ENCODE measurements at places on chromosomes 12 and 14.

GRCh38 chr14:55756557-55756956 lies 176.6 kb downstream of the KTN1 start:
- DNase-seq = no peak

- DNase-seq = no peak
Measured at GRCh38 chr12:106073179-106073578, 65.6 kb downstream of the NUAK1 start.

- DNase-seq = no peak
Measured at GRCh38 chr12:72692338-72692737, 420.2 kb downstream of the TRHDE start.

GRCh38 chr12:5026342-5026938 lies 17.2 kb upstream of the KCNA5 start:
- DNase-seq = no peak

DNA sequence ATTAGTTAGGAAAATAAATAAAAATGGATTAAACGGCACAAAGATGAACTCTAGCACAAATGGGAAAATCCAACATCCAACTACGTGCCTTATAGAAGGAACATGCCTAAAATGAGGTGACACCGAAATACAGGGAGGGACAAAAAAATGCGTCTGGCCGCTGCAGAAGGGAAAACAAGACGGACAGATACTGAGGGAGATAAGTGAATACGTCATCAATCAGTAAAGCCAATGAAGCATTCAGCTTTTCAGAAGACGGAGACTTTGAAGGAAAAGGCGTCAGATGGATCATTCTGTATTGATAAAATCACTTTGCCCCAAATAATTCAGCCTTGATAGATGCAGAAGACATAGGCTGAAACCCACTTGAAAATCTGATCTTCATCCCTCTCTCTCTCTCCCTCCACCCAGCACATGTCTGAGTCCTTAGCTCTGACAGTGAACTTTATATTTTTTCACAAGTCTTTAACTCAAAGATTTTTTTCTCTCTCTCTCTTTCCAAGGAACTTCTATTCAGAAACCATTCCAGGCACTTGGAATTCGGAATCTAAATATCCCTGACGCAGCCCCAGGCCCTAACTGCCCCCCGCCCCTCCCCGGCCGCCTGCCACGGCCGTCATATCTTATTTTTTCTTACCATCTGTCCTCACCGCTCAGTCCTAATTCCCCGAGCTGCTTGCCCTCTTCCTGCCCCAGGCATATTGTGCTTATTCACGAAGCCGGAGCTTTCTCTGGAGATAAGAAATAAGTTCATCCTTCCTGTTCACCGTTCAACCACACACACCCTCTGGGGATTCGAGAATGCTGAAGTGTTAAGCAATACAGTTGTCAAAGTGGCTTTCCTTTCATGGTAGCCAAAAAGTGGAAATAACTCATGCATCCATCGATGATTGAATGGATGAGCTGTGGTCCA lies 35.5 kb upstream of the RFLNA start:
- DNase-seq = no peak

GRCh38 chr12:77847680-77848431 lies 17.2 kb downstream of the NAV3 start:
- DNase-seq = no peak

DNA sequence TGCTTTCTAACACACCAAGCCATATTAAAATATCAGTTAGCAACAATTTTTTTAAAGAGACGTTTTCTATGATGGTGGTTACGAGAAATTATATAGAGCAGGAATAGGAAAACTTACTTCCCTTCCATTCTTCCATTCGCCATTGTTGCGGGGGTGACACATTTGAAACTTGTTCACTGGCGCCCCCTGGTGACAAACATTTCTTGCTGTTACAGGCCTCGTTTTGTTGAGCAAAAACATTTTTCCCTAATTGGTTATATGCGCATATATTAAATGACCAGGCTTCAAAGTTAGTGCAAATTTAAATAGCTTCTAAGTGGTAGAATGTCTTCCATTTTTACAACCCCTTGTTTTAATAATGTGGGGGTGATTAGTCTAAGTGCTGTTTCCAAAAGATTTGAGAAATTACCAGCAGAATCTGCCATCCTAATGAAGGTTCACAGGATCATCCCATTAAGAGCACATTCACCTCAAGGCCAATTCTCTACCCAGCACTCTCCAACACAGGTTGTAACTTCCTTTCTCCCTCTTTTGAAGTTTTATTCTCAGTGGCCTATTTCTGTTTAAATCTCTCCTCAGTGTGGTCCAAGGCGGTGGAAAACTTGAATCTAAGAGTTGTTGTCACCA lies 1124.7 kb downstream of the FLRT2 start:
- peak; percentile 6 for DNase-seq

GRCh38 chr12:64681200-64682052 lies 71.1 kb downstream of the RASSF3 start:
- no peak for DNase-seq

- DNase-seq = no peak
Measured at GRCh38 chr12:79322905-79323304, 367.9 kb downstream of the PAWR start.

- DNase-seq = no peak
Measured at GRCh38 chr12:27552886-27553560, 29.0 kb downstream of the PPFIBP1 start.

DNA sequence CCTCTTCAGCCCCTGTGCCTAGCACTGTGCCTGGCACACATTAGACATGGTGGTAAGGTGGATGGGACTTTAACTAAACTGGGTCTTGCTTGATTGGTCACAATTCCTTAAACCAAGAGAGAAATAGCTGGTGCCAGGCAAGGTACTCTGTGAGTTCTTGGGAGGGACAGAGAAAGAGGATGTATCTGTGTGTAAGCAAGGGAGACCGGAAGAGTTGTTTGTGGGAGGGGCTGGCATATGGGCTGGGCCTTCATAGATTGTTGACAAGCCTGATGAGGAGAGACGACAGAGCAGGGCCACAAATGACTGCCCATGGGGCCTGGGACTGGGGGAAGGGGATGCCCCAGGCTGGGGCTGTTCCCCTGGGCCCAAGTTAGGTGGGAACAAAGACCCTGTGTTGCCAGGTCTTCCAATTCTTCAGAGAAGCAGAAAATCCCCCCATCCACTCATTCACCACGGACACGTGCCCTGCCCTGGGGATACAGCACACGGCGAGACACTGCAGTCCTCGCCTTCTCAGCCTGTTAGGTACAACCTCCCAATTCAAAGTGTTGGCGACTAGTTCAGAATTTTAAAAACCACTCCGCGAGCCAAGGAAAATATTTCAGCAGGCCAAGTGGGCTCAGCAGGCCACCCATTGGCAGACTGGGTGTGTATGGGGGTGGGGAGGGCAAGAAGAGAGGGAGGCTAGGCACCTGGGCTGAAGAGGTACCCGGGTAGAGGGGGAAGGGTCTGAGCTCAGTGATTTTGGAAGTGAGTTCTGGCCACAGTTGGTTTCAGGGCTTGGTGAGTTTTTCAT lies 11.4 kb upstream of the CYP46A1 start:
- DNase-seq = no peak

- DNase-seq = no peak
Measured at GRCh38 chr14:101853455-101854018, 92.0 kb downstream of the PPP2R5C start.

DNA sequence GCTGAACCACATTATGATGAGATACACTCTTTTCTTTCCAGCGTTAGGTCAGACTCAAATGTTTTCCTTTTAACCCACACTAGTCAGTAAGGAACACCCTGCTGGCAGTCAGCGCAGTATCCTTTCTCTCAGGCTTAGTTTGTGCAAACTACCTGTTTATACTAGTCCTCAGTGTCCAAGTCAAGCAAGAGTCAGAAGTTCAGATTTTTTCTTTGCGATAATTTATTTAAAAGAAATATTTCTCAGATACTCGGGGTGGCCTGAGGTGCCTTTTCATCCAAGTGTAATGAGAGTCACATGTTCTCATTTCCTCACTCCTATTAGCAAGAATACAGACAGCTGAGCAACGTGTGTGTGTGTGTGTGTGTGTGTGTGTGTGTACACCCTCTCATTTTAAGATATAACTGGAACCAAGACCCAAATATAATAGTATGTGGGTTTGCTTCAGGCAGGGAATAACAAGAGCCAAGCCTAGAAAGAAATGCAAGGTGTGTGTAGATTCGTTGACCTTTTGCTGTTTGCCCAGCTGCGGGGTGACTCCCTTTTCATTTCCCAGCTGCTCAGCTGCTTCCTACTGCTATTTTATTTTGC lies 182.7 kb downstream of the KICS2 start:
- no peak for DNase-seq

GRCh38 chr14:22630486-22630885 lies 13.7 kb downstream of the OR6J1 start:
- no peak for DNase-seq

- peak; percentile 37 for DNase-seq
Measured at GRCh38 chr12:66087365-66087943, 43.1 kb downstream of the LLPH start.

GRCh38 chr12:67667276-67668073 lies 18.9 kb downstream of the DYRK2 start:
- no peak for DNase-seq

DNA sequence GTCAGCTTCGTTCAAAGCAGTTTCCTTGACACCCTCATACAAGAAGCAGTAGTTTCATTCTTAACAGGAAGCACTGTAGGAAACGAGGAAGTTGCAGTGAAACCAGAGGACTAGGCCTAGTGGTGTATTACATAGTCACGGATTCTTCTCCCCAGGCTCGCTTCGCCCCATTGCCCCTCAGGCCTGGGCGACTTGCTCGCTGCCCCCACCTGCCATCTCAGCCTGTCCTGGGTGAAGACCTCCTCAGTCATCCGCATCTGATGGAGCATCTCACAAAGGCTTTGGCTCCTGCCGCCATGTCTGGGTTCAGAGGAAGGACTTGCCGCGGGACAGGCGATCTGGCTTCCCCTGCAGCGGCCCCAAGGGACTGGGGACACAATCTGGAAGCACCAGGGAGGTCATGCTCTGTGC lies 93.5 kb downstream of the LMNTD1 start:
- no peak for DNase-seq

DNA sequence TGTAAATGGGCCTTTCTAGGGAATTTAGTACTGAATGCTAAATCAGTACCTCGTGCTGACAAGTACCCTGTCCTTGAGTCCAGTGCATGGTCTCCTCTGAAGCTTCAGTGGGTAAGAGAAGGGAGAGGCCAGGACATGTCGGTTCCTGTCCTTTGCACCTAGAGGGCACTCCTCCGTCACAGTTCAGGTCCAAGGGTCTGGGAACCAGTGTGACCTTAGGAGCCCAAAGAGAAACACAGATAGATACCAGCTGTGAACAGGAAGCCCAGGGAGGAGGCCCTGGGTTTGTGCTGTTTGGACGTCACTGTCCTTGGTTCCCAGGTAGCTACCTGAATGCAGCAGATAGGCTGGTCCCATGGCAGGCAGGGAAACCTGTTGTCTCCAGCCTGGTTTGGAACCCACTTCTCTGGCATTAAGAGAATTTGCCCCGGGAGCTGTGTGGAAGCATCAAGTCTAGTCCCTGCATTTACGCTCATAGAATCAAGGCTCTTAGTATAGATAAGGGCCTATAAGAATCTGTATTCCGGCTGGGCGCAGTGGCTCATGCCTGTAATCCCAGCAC lies 3.9 kb upstream of the FGF23 start:
- DNase-seq = no peak

DNA sequence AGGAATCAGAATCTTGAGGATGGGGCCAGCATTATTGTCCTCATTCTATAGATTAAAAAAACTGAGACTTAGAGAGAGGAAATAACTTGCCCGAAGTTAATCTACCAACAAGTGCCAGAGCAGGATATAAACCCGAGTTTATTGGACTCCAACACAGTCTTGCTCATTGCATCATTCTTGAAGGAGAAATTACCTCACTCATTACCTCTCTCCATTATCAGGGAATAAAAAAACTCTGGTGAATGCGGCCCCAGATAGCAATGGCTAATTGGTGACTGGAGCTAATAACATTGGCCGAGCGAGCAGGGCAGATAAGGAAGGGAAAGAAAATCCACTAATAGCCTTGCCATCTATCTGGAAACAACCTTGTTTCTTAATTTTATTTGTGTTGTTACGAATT lies 24.7 kb upstream of the TMED10 start:
- no peak for DNase-seq

DNA sequence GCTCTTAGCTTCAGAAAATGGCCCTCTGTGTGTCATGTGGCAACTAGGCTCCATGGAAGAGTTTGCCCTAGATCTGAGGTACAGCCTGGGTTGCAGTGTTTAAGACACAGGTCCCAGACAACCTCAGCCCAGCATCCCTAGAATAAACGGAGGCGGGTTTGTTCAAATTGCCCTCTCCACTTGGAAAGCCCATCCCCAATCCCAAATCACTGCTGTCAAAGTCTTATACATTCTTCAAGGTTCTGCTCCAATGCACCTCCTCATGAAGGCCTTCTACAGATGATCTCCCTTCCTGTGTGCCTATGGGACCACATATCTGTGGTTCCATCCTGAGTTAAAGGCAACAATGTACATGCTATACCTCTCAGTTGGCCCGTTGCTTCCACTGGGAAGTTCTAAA lies 289.8 kb downstream of the DPF3 start:
- DNase-seq = no peak

GRCh38 chr12:119683413-119683812 lies 15.5 kb downstream of the PRKAB1 start:
- DNase-seq = no peak

DNA sequence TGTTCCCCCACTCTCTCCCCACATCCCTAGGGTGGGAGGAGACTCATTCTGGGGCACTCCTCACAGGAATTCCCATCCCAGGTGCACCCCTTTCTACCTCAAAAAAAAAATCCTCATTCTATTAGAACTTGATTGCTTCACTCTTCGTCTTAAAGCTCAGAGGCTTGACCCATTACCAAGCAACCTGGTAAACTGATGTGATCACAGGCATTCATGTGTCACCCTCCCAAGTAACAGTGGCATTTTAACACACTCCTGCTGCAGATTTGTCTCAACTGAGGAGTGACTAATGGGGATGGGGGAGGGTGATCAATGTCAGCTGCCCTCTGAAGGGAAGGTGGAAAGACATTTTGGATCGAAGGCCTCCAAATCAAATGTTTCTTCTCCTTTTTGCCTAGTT lies 78.1 kb upstream of the PTHLH start:
- no peak for DNase-seq

DNA sequence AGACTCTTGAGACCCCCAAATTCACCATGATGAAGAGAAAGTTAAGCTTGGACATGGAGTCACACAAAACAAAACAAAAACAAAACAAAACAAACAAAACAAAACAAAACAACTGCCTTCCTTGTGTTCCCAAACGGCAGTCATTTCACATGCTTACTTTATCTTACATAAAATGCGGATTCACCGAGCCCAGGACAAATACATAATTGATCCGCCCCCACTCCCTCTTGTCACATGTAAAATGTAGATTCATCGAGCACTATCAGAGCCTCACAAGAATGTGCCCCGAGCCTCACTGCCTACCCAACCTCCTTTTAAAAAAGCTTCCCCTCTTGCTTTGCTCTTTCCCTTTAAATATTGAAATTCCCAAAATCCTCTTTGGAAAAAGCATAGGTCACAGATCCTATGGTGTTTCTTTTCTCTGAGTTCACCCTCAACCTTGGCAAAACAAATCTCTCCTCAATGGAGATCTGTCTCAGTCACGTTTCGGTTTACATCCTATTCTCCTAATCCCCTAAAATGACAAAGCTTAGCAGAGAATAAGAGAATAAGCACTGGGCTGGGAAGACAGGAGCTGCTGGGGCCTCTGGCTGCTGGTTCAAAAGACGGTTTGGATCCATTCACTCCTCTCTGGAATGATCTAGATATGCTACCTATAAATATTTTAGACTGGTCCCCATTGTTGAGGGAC lies 83.7 kb downstream of the NINJ2 start:
- no peak for DNase-seq
